Brain pericyte (primary cell): ENCODE measurements at places on chromosomes 6 and 20.
A peak's percentile ranks its signal among the peaks of the same experiment; 100 is the strongest.

- DNase-seq, result peak; percentile 31
Observed at GRCh38 chr6:73739096-73739495, 43.1 kb downstream of the CD109 start.

GRCh38 chr20:34516247-34517113 lies at the start of gene DYNLRB1:
Gene DYNLRB1, plus strand, starts transcription at chr20:34516422. Its CDS starts 37 bp downstream, at chr20:34516459.
- peak; percentile 91 for DNase-seq

- DNase-seq, result no peak
Observed at GRCh38 chr6:128078276-128078675, 177.4 kb upstream of the THEMIS start.

DNA sequence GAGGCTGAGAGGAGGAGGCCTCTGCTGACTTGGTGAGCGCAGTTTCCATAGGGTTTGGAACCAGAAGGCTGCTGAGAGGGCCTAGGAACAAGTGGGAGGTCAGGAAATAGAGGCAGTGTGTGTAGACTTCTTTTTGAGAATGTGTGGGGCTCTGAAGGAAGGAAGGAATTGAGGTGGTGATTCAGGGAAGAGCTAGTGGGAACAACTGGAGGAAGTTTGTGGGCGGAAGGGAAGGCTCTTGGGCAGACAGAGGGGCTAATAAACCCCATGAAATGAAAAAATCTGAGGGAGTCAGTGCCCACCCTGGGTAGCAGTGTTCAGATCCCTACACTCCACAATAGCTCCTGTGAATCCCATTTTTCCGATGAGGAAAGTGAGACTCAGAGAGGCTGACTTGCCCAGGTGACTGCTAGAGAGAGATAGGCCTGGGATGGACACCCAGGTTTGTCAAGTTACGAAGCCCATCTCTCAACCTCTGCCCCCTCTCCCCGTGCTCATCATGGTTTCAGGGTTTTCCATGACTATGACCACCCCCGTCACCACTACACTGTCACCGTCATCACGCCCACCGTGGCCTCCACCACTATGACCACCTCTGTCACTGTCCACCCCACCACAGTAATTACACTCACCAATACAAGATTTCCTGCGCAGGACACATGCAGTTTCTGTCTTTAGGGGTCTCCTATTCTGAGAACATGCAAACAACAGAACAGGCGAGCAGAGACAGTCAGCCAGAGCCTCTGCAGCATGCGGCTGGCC lies 106.4 kb downstream of the MRPL14 start:
- DNase-seq, result no peak

DNA sequence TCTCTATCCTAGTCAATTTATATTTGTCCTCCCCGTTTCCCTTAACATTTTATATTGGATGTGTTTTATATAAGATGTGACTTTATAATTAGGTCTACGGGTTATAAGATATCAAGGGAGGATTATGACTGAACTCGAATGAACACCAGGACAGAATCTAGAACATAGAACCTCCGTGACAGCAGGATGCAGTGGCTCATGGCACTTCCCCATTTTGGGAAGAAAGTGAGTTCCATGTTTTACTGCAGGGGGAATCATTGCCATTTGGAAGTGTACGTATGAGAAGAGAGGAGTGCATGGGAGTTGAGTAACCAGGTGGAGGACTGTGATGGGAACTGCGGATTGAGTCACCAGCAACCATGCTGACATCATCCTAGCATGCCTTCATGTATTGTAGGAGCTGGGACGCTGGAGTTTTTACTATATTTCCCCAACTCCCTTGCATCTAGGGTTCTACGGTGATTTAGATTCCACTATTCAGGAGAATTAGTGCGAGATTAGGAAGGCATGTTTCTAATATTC lies 56.1 kb upstream of the FOXC1 start:
- DNase-seq, result no peak

- DNase-seq, result no peak
Observed at GRCh38 chr20:25361287-25361683, 29.4 kb downstream of the ABHD12 start.

- no peak for DNase-seq
Observed at GRCh38 chr20:32946629-32947028, 57.6 kb downstream of the SUN5 start.

GRCh38 chr6:26475823-26476729 lies 18.3 kb downstream of the BTN2A1 start:
- DNase-seq, result no peak

- DNase-seq, result no peak
Observed at GRCh38 chr20:24747881-24748595, 201.0 kb upstream of the CST7 start.

- no peak for DNase-seq
Observed at GRCh38 chr20:1943275-1944002, 48.2 kb downstream of the SIRPA start.

DNA sequence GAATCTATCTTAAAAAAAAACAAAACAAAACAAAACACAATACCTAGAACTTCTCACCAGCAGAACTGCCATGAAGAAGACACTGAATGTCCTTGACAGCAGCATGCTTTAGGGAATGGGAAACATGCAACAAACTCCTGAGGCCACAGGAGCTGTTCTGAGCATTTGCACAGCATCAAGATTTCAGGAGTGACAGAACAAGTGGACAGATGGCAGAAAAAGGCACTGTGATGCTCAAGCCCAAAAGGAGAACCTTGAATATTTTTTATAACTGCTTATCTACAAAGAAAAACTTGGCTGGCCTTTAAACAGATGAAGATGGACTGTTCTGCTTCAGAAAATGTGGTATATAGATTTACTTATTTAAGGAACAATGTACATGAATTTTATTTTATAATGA lies 158.9 kb downstream of the RALGAPA2 start:
- no peak for DNase-seq

DNA sequence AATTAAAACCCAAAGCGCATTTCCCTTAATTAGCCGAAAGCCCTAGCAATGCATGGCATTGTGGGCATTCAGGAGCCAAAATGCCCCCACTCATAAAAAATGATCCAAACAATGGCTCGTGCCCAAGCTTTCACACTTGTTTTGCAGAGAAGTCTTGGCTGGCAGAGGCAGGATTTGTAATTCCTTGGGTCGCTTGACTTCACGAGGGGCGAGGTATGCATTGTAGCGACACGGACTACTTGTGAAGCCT lies 613 bp upstream of the SASH1 start:
- DNase-seq, result no peak

GRCh38 chr20:46631212-46631869 lies 19.9 kb downstream of the SLC13A3 start:
- no peak for DNase-seq

GRCh38 chr20:60428651-60429050 lies 470.4 kb downstream of the CDH26 start:
- DNase-seq, result no peak
